ENCODE measurements at places on chromosomes 5 and 9.
A peak's percentile ranks its signal among the peaks of the same experiment; 100 is the strongest.

DNA sequence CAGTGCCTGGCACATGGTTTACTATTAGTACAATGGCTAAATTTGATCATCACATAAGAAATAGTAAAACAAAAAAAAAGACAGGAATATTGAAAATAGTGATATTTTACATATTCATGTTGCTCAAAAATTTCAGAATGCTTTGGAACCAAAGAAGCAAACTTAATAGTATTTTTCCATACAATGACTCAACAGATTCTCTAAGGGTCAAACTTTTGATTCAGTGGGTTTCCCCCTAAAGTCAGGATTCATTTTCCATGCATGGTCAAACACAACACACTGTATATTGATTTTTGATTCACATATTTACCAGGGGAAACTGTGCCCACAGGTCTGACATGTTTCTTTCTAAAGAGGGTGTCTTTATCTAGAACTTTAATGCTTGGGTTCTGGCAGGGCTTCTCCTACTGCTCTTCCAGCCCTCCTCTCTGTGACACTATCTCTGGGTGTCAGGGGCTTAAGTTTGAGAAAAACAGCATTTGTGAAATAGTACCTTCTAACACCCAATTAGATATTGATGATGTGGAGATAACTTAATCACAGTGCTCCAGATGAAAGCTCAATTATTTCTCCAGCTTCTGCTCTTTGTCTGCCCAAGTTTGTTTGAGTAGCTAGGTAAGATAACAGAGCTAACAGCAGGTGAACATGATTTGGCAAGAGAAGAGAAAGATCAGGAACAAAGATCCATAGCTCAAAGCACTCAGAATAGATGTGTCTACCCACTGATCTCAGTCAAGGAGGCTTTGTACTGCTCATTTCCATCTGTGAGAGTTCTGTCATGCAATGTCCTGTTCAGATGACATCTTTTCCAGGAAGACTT is 35.5 kb upstream of the ELL2 start:
- no peak for DNase-seq

- DNase-seq, result no peak
Observed at GRCh38 chr5:20286512-20286911, 298.5 kb upstream of the CDH18 start.

DNA sequence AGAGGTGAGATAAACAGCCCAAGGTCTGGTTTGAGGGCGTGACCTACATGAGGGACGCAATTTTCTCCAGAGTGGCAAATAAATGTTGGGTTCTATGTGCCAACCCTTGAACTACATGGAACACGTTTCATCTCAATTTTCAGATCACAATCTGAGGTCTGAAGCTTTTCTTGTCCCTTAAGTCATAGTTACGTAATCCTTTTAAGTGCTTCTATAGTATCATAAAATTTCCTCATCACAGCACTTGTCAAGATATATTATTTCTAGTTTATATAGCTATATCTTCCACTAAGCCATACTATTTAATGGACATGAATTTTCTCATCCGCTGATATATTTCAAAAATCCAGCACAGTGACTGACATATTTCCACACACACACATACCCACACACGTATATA is 53.1 kb upstream of the GRIN3A start:
- no peak for DNase-seq

- no peak for DNase-seq
Observed at GRCh38 chr5:126016256-126016655, 407.0 kb upstream of the GRAMD2B start.

- DNase-seq, result no peak
Observed at GRCh38 chr5:173778152-173778782, 109.9 kb upstream of the CPEB4 start.

- no peak for DNase-seq
Observed at GRCh38 chr5:93691997-93692396, 49.4 kb downstream of the POU5F2 start.

DNA sequence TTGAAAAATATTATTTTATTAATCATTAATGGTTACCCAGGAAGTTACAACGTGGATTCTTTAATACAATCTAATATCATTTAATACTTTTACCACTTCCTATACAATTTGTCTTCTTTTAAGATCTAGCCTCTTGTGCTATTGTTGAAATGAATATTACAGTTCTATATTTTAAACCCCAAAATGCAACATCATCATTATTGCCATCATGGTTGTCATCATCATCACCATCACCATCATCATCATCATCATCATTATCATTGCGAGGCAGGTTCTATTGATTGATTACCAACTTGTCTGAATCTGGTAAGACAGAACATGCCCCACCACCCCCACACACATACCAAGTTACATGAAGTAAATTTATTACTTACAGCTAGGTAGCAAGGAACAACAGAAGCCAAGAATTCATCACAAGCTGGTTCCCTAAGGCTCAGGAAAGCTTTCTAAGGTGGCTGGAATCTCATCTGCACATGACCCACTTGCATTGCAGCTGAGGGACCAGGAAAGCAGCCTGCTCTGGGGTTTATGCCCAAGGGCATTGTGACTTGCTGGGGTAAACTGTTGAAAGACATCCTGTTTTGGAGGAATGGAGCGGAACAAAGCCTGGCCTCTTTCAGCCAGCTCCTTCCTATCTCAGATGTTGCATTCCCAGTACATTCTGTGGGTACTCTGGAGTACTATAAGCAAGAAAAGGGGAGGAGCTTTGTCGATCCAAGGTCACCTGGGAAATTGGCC is 418.1 kb downstream of the PRR16 start:
- DNase-seq, result no peak

- DNase-seq, result no peak
Observed at GRCh38 chr5:87770016-87770570, 357.4 kb upstream of the CCNH start.

- DNase-seq, result no peak
Observed at GRCh38 chr5:120062515-120062917, 401.6 kb upstream of the PRR16 start.

DNA sequence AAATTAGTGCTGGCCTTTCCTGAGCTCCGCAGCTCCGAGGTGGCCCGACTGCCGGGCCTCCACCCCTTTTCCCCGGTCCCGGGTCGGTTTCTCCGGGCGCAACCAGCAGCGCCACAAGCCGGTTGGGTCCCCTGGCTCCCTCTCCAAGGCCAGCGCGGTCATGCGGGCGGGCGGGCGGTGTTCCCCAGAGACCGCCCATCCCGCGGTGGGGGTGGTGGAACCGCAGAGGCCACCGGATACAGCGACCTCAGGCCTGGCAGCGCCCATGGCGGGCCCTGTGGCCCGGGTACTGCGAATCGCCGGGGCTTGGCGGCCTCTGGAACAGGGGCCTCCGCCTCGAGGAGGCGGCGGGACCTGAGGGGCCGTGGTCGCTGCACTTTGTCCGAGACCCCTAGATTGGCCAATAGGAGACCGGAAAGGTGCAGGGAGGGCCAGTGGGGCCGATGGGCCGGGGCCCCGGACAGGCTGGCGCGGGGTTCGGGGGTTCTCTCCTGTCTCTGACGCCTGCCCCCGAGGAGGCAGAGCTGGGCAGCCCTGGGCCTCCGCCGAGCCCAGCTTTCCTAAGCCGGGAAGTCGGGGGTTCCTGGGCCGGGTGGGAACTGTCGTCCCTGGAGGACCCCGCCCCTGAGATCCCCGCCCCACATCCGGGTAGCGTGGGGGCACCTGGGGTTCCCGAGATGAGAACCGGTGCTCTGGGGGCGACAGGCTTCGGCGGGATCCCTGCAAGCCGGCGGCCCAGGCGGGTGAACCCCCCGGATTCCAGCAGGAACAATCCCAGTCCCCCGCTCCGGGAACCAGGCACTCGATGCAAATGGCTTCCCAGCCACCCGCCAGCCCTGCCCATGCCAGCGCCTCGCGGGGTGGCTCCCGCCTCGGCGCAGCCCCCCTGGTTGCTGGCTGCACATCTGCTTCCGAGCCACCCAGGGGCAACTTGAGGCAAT is 293.9 kb downstream of the ZSWIM6 start:
- DNase-seq, result peak; percentile 23

DNA sequence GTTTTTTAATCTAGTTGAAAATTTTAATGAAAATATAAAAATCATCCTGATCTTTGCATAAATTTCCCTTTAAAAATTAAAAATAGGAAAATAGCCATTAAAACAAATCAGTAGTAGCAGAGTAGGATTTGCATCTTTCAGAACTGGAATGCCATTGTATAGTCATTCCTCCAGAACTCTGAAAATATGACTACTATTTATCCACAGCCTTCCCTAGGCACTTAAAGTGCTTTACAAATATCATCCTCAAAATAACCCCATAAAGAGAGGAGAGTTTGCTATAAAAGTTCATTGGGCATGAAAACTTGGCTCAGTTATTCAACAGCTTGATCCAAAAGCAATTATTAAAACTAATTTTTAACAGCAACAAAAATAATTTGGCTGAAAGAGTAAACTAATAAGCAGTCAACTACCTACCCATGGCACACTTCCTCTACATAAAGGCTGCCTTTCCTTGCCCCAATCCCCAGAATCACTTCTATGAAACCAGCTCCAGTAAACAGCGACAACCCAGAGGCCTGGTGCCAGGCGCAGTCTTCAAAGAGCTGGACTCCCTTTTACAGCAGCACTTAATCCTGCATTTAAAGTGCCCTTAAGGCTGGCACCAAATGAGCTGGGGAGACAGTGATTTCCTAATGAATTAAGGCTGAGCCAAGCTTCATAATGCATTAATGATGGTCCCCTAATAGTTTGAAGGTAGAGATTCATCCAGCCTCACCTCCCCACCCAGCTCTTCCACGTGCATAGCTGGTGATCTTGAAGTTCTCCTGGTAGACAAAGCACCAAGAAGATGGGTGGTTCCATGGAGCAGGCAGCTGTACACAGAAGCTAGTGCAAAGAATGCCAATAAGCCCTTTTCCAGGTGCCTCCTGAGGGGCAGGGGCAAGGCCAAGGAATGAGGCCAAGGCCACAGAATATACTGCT is 36.1 kb downstream of the LHFPL2 start:
- no peak for DNase-seq

GRCh38 chr5:160675988-160676387 is 176.0 kb downstream of the ATP10B start:
- DNase-seq, result no peak

- no peak for DNase-seq
Observed at GRCh38 chr5:66701244-66701643, 105.1 kb downstream of the MAST4 start.

DNA sequence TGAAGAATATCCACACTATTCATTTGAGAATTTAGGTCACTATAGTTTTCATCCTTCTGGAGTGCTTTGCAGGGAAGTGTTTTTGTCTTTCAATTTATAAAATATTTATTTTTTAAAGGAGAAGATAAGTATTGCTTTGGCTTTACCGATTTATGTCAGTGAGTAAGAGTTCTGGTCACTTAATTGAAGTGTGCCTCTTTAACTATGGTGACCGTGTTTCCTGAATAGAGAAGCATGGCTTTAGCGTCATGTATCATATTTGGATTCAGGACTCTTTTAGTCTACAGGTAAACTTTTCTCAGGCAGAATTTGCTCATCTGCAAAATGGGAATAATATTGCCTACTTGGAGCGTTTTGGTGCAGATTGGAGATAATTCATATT is 902 bp downstream of the BDP1 start:
- no peak for DNase-seq

DNA sequence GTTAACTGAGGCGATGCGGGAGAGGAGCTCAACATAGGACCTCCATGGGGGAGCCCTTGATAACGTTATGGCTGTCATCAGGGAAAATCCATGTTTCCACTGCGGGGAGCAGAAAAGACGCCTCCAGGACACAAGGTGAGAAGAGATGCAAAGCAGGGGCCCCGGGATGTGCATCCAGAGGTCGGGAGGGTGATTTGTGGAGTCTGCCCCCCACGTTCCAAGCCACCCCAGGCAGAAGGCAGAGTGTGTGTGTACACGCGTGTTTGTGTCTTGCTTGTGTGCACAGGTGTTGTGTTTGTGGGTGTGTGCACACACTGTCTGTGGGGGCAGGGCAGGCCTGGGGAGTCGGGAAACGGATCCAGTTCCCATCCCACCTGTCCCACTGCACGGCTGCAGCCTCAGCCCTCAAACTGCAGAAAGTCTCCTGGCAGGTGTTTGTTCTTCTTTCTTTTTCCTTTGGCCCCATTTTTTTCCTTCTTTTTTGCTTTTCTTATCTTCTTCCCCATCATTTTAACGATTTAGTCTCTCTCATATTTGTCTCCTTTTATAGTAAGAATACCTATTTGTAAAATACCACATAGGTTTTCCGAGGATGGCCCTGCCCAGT is 17.4 kb upstream of the PLEKHG4B start:
- DNase-seq, result no peak

- DNase-seq, result no peak
Observed at GRCh38 chr9:98173181-98173580, 19.3 kb downstream of the CORO2A start.

GRCh38 chr5:109038209-109038840 is 290.6 kb downstream of the FER start:
- no peak for DNase-seq

DNA sequence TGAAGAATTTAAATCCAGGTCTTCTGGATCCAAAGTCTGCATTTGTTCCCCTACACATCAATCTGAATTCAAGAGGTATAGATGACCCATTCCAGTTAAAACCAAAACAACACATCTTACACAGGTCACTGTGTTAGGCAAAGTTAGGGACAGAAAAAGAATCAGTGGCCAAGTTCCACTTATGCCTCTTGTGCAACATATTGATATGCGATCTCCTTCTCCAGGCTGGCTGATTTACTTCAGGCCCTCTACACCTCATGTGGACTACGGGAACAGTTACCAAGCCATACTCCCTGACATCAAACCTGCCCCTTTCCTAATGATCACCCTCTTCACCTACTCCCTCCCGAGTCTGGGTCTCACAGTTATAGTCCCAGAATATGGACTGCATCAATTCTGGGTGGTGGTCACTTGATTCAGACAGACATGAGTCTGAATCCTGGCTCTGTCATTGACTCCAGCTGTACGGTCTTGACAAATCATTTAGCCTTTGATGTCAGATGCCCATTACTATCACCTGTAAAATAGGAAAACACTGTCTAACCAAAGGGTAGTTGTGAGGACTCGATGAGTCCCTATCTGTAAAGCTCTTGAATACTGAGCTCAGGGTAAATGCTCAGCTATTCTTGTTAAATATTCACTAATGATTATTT is 26.0 kb downstream of the GOLGA1 start:
- no peak for DNase-seq

DNA sequence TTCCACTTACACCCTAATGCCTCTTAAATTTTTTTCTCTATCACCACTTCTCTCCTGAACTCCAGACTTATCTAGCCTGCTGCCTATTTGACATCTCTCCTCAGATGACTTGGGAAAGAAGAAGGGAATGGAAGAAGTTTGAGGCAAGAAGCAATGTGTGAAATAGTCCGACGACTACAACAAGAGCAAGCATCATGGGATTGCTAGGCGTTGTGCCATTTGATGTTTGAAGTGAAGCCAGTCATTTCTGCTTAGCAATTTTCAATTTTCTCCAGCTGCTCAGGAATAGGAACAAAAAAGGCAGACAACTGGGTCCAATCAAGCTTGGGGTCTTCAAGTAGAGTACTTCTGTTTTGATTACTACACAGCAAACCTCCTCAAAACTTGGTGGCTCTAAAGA is 106.4 kb downstream of the HSD17B3 start:
- no peak for DNase-seq

- no peak for DNase-seq
Observed at GRCh38 chr9:18980189-18980588, 52.8 kb downstream of the SAXO1 start.

GRCh38 chr5:537621-538071 is 13.4 kb upstream of the SLC9A3 start:
- DNase-seq, result no peak

Measured in activated CD4-positive, alpha-beta T cell treated with anti-CD3 and anti-CD28 coated beads, Interleukin-2, amount 50 U/mL, for 16 hours (primary cell).